ENCODE measurements at places on chromosomes 3 and 15.

DNA sequence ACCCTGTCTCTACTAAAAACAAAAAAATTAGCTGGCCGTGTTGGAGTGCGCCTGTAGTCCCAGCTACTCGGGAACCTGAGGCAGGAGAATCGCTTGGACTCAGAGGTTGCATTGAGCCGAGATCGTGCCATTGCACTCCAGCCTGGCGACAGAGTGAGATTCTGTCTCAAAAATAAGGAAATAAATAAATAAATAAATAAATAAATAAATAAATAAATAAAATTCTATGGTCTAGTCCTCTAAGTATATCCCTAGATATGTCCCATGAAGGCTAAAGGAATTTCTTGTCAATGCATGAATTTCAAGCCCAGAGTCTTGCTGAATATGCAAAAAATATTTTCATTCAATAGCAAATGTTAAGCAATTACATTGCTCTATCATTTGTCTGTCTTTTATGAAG, 149.0 kb downstream of the EPHA3 start:
- no peak for DNase-seq

GRCh38 chr3:27596921-27597320, 112.7 kb upstream of the SLC4A7 start:
- no peak for DNase-seq

DNA sequence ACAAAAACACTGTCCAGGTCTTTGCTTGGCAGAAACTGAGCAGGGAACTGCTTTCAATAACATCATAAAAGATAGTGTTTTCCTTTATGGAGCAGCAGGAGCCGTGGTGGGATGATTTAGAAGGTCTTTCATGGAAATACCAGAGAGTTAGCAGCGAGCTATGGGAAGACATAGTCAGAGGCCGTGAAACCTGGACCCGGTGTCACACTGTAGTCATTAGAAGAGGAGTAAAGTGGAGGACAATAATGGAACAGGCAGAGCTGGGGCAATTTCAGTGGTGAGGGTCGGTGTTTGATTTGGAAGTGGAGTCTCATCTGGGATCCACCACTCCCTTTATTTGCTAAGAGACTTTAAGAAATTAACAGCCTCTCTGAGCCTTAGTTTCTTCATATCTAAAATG, 57.5 kb downstream of the GHSR start:
- DNase-seq, result no peak

- DNase-seq, result no peak
Observed at GRCh38 chr3:193039058-193039457, 121.4 kb upstream of the MB21D2 start.

DNA sequence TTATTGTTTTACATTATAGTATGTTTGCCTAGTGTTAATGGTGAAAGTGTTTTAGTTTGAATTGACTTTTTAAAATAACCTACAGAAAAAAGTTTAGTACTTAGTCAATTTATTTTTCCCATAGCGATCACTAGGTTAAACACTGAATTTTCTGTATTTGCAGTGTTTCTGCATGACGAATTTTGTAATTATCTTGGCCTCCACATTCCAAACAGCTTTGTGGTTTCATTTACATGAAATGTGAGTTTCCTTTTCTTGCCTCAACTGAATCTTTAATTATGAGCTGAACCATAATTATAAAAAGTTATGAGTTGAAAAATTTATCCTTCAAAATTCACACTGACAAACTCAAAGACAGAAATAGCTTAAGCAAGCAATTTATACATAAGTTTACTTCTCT, 235.5 kb downstream of the CTNNB1 start:
- DNase-seq, result no peak

DNA sequence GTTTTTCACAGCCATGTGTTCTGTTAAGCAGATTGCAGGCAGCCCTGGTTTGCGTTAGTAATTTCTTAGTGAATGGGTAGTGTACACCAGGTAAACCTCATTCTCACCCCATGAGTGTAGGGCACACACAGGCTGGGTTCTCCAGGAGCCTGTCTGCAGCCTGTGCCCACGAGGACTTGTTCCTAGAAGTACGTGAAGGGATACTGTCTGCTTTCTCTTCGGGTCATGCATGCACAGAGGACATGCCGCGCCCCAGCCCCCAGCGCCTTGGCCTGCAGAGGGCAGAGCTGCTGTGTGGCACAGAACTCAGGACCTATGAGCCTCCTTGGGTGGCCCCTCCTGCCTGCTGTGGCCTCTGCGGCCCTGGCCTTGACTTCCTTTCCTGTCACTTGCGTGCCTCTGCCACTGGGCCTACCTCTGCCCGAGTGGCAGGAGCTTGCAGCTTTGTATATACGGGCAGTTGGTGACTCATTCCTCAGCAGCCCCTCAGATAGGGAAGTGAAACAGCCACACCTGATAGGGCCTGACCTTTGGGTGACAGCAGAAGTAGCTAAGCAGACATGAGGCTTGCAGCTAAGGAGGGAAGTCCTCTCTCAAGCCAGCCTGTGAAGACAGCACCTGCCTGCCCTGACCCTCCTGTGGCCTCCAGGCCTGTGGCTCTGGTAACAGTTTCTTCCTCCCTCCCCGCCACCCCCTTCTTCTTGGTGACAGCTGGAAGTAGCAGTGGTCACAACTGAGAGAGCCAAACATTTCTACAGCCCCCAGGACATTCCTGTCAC, 19.5 kb downstream of the PPCDC start:
- peak; percentile 53 for DNase-seq

DNA sequence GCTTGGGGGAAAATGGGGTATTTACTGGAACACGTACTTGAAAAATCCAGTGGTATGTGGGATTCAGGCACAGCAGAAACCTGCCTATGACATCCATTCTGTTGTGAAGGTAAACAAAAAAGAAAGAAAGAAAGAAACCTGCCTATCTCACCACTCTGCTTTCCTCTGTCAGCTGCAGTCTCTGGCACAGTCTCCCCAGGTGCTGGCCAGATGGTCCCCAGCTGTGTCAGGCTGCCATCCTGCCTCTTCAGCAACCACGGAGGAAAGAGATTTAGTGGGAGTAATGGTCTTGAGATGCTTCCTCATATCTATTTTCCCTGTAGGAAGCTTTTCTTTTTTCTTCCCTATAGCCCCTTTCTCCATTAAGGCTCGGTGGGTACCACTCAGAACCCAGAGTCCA, 2.5 kb upstream of the PXYLP1 start:
- no peak for DNase-seq

DNA sequence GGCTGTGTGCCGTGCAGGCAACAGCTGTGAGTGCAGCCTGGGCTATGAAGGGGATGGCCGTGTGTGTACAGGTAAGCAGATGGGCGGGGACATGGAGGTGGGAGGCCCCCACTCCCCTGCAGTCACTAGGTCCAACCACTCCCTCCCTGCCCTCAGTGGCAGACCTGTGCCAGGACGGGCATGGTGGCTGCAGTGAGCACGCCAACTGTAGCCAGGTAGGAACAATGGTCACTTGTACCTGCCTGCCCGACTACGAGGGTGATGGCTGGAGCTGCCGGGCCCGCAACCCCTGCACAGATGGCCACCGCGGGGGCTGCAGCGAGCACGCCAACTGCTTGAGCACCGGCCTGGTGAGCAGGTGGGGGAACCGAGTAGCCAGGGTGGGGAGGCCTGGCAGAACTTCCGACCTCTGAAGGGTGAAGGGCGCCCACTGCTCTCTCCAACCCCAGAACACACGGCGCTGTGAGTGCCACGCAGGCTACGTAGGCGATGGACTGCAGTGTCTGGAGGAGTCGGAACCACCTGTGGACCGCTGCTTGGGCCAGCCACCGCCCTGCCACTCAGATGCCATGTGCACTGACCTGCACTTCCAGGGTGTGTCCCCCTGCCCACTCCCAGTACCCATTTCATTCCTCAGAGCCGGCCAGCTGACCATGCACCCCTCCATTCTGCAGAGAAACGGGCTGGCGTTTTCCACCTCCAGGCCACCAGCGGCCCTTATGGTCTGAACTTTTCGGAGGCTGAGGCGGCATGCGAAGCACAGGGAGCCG, 11.6 kb downstream of the NT5DC2 start:
- DNase-seq, result no peak

- peak; percentile 94 for DNase-seq
Observed at GRCh38 chr3:167941234-167941995, 154.3 kb downstream of the GOLIM4 start.

DNA sequence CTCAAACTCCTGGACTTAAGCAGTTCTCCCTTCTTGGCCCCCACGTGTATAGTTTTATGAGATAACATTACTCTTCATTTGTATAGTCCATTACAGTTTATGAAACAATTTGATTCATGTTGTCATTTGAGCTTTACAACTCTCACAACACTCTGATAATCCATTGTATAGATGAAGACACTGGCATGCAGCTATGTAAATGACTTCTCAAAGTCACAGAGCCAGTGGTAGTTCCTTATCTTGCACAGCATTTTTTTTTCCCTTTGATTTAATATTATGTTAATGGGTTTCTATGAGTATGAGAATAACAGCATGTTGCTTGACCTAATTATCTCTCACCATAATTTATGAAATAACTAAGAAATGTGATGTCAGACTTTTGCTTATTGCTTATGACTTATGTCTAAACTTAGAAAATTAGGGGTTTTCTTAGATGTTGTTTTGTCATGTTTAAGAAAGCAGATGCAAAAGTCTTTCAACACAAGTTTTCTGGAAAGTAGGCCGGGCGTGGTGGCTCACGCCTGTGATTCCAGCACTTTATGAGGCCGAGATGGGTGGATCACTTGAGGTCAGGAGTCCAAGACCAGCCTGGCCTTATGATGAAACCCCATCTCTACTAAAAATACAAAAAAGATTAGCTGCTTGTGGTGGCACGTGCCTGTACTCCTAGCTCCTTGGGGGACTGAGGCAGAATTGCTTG, 13.3 kb downstream of the VPS8 start:
- no peak for DNase-seq

DNA sequence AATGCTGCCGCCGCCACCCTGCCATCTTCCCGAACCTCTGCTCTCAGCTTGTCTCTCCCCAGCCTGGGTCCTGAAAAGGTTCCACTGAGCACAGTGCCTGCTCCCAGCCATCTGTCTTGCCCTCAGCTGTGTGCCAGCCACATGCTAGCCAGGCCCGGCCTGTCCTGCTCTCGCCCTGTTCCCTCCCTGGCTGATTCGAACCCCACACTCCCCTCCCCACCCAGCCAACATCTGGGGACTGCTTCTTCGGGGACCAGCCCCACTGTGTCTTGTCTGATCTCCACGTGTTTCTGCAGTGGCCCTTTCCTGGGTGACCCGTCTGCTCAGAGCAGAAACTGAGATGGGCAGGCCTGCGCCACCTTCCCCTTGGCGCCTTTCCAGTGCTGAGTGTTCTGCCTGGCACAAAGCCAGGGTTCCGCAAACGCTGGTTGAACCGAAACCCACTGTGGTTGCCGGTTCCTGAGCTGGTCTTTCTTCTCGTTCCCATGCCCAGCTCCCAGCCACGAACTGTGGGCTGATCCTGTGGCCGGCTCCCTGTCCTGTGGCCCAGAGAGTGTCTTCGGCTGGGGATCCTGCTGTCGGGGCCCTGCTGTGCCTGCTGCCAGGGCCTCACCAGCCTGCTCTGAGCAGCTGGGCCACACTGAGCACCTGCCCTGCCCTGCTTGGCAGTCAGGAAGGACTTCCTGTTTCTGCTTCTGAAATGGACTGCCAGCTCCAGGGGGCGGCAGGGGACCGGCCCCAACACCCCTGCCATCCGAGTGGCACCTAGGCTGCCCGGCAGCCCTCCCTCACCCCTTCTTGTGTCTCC, 62.7 kb upstream of the KLF13 start:
- no peak for DNase-seq

All from fibroblast of pulmonary artery (primary cell).